Activated CD8-positive, alpha-beta memory T cell treated with anti-CD3 and anti-CD28 coated beads for 1 hour (primary cell): ENCODE measurements at places on chromosomes 13 and 19.
A peak's percentile ranks its signal among the peaks of the same experiment; 100 is the strongest.

- DNase-seq = no peak
These were observed 63.4 kb upstream of the CEACAM8 start for GRCh38 chr19:42658076-42658475.

DNA sequence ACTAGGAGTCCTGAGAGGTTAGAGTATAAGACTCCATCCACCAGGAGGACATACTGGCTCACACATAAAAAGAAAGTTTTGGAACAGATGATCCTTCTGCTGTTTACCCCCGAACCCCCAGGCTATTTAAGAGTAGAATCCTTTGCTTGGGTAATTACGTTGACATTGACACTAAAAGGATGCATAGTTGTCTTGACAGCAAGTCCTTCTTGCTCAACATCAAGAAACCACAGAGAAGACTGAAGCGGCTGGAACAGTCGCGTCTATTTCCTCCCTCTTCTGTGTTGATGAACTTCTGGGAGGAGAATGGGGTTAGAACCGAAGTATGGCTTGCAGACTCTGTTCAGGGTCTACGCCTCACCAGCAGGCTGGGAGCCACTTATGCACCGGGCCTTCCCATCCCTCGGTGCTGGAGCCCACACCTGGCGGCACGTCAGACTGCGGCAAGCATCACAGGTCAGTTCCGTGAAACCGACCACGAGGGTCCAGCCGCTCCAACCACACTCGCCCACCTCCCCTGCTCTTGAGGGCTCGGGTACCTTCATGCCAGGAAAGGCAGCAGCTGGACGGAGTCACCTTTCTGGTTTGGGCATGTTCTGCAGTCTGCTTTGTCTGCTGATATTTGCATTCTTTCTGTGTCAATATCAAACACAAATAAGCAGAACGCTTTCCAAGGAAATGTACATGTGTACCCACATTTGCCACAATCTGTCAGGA, 42.4 kb upstream of the RANBP3 start:
- no peak for DNase-seq

GRCh38 chr19:50921426-50922316, 10.5 kb upstream of the KLK4 start:
- no peak for DNase-seq

- DNase-seq = no peak
These were observed 6.5 kb downstream of the SYCE2 start for GRCh38 chr19:12912571-12912970.

- peak; percentile 74 for DNase-seq
These were observed 14.6 kb downstream of the FAM187B start for GRCh38 chr19:35213663-35214632.

GRCh38 chr13:60511637-60512036, 114.6 kb downstream of the TDRD3 start:
- DNase-seq = no peak
